ENCODE measurements at places on chromosomes 5 and 9.

- DNase-seq, result no peak
Measured at GRCh38 chr9:3479514-3480352, 46.1 kb downstream of the RFX3 start.

- DNase-seq, result no peak
Measured at GRCh38 chr5:161165998-161166660, 314.1 kb upstream of the ATP10B start.

- no peak for DNase-seq
Measured at GRCh38 chr5:179318221-179318955, 26.9 kb downstream of the ADAMTS2 start.

DNA sequence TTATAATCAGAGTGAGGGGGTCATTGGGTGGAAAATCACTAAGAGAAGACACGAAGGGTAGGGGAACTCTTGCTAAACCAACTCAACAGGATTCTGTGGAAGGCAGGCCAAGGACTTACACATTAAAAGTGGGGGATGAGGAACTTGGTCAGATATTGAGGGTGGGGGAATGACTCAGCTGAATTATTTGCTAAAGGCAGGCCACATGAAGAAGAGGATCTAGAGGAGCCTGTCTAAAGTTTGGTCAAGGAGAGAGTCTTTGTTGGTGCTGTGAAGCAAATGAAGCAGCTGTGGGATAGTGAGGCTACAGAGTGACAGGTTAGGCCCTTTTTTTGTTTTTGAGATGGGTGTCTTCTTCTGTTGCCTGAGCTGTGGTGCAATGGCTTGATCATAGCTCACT lies 63.9 kb upstream of the SPRY4 start:
- no peak for DNase-seq

- DNase-seq, result peak; percentile 51
Measured at GRCh38 chr5:172144291-172144815, 43.7 kb downstream of the STK10 start.

DNA sequence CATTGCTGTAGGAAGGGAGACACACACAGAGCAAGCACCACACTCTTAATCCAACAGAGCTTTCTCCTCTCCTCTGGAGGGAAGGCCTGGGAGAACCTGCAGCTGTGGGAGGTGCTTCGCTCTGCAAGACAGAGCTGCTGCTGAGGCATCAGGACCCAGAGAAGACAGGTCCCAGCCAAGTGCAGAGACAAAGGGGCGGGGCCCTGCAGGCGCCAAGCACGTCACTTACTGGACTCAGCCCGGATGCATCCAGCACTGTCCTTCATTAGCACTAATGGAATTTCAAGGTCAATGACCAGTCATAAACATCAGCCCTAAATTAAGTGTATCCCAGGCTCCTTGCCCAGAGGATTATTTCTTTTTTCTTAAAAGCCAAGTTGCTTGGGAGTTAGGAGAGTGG lies 337.1 kb upstream of the PANK3 start:
- DNase-seq, result no peak

DNA sequence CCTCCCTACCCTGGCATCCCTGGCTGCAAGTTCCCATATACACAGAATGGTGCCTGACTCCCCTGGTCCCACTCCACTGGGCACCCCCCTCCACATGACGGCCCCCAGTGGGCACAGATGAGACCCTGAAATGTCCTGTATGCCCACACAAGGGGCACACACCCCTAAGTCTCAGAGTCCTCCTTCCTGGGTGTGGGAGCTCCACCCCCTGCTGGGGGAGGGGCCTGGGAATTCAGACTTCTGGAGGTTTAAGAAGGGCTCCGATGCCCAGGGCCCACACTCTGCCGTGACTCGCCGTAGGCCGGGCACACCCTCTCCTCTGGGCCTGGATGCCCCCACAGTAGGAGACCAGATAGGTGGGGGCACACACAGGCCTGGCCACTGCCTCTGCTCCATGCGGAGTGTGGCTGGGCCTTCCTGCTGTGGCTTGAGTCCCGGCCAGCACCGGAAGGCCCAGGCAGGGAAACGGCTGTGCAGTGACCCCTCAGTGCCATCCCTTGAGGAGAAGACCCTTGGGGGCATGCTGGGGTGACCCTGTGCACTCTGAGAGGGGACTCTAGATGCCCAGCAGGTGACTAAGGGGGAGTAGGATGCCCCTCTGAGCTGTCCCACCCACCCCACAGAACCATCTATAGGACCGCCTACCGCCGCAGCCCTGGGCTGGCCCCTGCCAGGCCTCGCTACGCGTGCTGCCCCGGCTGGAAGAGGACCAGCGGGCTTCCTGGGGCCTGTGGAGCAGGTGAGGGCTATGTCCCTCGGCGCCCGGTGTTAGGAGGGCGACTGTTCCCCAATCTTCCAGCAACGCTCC lies 6.5 kb downstream of the EGFL7 start:
- no peak for DNase-seq

DNA sequence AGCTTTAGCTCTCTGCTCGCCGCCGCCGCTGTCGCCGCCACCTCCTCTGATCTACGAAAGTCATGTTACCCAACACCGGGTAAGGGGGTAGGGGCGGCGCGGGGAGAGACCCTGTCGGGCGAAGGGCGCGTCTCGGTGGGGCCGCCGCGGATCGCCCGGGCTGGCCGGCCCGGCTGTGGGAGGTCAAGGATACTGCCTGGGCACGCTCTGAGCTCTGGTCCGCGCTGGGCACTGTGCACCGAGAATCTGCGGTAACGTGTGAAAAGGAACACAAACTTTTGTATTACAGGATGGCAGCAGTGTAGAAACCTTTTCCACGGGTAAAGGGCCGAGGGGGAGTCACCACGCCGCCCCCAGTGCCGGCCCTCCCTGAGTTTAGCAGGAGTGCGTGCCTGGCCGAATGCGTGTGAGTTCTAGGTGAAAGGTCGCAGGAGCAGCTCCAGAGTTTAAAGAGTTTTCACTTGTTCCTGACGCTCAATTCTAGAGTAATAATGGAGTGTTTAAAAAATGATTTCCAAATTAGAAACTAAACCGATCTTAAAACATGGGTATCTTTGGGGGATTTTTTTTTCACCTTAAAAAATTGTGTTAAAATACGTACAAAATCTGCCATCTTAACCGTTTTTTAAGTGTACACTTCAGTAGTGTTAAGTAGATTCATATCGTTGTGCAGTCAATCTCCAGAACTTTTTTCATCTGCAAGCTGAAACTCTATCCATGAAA lies at the start of gene HSDL2:
HSDL2 (plus strand) TSS at position 7 of the 723 bp plus-strand sequence; CDS start at position 63, 56 bp downstream.
- no peak for DNase-seq

GRCh38 chr9:25964239-25964638 lies 286.0 kb upstream of the TUSC1 start:
- peak; percentile 11 for DNase-seq

- DNase-seq, result no peak
Measured at GRCh38 chr5:96140084-96140483, 178.4 kb upstream of the ELL2 start.

Data from putamen (tissue), 1 donor.